CMK (cell line): ENCODE measurements at places on chromosomes 13 and 19.

- DNase-seq: no peak
Observed at GRCh38 chr13:89061821-89062220, 1390.7 kb downstream of the SLITRK5 start.

GRCh38 chr13:27233964-27234363, 17.4 kb upstream of the RPL21 start:
- no peak for DNase-seq

- no peak for DNase-seq
Observed at GRCh38 chr19:56083668-56084067, 37.4 kb downstream of the ZNF787 start.

DNA sequence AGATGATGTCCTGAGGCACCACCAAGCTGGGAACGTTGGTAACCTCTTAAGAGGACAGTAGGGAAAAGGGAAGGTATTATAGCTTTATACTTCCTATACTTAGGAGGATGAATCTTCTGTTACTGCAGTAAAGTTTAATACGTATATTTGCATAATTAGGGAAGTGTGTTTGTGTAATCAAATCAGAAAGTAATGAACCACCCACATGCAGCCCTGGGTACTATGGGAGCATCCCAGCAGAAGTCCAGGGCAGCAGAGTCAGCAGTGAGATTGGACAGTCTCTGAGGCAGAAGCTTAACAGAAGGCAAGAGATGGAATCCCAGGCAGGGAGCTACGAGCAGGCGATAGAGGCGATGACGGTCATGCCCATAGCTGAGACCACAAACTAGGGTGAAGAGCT, 12.5 kb downstream of the SAFB start:
- no peak for DNase-seq

DNA sequence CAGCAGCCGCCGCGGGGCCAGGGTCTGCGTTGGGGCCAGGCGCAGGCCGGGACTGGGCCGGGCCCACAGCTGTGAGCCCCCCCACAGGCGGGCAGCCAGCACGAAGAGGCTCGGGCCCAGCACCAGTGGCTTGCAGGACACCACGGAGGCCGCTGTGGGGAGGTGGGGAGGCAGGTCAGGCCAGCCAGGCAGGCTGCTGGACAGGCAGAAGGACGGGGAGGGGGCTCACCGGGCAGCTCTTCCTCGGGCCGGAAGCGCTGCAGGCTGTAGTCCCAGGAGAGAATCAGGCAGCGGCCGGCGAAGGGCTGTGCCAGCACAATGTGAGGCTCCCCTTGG, 8.3 kb downstream of the LGI4 start:
- no peak for DNase-seq

DNA sequence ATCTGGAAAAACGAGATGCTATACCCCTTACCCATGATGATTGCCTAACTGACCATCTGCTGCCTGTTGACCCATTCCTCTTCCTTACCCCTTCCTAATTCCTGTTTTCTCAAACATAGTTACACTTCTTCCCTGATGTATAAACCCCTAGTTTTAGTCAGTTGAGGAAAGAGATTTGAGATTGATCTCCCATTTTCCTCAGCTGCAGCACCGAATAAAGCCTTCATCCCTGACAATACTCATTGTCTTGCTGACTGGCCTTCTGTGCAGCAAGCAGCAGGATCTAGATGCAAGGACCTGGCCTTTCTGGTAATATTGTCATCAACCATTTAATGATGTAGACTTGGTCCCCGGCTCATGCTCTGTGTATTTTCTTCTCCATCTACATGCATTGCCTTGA, 999 bp upstream of the ZNF264 start:
- no peak for DNase-seq

DNA sequence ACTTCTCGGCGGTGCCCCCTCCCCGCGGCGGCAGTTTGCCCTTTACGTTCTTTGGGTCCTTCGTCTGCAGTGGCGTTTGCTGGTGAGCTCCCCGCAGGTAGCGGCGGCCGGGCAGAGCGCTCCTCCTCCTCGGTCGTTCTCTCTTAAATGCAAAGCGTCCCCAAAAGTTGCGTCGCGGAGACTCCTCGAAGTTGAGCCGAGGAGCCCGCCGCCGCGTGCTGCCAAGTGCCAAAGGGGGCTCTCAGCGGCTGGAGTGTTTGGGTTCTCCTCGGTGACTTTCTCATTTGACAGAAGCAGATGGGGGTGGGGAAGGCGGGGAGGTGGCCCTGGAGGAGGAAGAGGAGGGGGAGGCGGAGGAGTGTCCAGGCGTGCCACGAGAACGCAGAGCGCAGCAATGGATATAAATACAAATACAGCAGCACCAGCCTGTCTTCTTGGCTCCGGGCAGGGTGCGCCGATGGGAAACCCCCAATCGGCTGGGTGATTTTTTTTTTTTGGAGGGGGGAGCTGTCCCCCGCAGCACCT, at the start of gene SOX21:
Gene SOX21, minus strand, starts transcription at position 259 of the 525 bp plus-strand sequence. CDS start 496 bp downstream, outside the sequence.
- no peak for DNase-seq

DNA sequence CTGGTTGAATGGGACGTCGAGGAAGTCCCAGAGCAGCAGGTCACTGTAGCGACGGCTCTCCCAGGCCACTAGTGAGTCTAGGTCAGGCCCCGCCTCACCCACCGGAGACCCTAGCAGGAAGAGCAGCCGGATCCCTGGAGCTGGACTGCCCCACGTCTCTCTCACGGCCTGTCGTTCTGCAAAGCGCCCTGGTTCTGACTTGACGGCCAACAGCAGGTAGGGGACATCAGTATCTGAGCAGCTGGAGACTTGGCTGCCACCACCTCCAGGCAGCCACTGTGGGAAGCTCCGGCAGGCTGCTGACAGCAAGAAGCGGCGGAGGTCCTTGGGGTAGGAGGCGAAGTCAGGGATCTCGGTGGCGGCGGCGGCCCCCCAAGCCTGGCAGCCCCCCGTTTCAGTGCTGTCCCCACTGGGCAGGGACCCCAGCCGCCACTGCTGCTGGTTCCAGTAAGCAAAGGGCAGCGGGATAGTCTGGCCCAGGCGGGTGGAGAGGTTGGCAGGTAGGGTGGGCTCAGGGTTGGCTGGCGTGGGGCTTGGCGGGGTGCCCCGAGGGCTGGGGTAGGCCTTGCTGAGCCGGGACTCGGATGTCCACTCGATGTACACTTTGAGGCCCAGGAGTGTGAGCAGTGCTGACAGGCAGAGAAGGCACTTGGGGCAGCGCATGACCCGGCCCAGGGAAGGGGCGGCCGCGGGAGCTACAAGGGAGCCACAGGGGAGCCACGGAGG, 895 bp downstream of the B3GNT8 start:
- no peak for DNase-seq

DNA sequence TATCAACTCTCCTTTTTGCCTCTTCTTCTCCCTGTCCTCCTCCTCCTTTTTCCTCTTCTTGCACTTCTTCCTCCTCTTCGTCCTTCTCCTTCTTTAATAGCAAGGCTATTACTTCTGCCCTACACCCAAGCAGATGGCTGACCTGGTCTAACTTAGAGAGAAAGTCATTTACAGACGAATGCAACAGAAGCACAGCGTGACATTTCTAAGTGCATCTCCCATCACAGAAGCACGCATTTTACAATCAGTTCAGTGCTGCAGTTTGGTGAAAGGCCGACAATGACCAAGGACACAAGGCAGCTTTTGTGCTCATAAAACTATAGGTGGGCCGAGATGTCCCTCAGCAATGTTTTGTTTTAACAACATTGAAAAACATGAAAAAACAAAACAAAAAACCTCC, 231.5 kb downstream of the FGF14 start:
- DNase-seq: no peak

DNA sequence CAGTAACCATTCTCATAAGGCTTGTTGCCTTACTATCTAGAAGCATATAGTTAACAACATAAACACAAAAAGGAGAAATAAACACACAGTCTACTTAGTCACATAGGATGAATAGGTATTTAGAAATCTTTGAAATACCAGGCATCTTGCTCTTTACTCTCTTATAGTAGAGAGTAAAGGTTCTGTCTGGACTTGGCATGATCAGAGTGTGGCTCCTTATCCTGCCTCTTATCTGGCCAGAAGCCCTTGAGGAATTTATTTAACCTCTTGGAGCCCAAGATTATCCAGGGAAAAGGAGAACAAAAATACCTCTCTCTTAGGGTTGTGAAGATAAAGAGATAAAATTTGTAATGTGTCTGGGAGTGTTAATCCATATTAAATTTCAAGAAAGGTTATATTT, 100.2 kb upstream of the MBNL2 start:
- no peak for DNase-seq

DNA sequence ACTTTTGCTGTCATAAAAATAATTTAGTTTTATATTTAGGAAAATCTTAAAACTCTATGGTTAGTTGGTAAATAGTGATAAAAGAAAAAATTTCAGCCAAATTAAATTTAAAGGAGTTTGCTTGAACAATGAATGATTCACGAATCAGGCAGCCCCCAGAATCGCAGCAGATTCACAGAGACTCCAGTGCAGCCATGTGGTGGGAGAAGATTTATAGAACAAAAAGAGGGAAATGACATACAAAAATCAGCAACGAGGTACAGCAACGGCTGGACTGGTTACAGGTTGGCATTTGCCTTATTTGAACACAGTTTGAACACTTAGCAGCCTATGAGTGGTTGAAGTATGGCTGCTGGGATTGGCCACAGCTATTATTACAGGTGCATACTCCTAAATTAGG, 96.4 kb upstream of the MYCBP2 start:
- DNase-seq: no peak

DNA sequence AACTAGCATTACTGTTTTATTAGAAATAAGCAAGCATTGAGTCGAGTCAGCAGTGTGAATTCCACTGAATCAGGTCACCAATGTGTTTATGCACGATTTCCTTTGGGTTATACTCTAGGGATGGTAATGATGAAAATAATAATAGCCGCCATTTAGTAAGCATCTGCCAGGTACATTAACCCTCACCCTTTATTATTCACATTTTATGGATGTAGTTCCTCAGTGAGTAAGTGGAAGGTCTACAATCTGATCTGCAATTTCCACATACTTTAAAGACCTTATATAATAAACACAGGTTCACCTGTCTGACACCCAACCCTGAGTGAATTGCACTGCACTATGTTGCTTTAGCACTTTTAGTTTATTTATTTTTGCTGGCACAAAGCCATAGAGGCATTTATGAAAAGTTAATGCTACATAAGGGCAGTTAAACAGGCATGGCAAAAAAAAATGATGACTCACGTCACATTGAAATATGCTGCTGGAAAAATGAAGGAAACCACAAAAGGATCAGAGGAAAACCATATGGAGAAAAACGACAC, 122.4 kb downstream of the TRPC4 start:
- no peak for DNase-seq

DNA sequence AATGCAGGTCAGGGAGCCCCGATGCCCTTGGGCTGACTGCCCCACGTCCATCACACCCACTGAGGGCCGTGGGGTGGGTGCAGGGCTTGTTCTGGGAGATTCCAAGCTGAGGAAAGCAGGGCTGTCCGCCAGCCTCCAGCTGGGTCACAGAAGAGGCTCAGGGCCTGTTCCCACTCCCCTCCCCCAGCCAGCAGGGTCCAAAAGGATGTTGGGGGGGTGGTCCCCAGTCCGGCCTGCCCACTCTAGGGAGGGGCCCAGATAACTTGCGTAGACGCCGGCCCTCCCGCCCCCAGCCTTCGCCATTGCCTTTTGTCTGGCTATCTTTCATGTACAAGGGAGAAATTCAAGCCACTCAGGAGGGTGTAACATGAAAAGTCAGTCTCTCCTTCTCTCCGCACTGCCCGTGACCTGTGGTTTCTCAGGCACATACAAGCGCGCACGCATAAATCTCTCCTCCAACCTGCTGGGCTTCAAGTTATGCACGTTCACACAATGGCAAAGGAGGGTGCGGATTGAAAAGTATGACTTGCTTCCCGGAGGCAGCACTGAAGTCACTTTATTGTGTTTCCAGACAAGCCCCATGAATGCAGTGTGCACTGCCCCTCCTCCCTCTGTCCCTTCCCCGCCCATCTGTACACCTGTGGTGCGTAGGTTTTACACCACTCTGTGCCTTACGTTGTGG, 20.2 kb downstream of the CARM1 start:
- no peak for DNase-seq

DNA sequence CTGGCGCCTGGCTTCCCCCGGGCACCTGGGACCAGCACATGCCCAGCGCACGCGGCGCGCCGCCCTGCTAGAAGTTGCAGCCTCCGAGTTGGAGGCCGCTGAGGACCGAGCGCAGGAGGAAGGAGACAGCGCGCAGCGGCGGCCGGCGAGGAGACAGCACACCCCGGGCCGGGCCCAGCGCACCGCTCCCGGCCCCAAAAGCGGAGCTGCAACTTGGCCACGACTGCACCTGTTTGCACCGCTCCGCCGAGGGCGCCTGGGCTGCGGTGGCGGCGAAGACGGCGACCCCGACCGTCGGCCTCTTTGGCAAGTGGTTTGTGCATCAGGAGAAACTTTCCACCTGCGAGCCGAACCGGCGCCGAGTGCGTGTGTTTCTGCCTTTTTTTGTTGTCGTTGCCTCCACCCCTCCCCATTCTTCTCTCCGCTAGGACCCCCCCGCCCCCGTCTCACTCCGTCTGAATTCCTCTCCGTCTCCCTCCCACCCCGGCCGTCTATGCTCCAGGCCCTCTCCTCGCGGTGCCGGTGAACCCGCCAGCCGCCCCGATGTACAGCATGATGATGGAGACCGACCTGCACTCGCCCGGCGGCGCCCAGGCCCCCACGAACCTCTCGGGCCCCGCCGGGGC, at the start of gene SOX1:
Gene SOX1, plus strand, starts transcription at position 34 of the 626 bp plus-strand sequence. Its CDS starts 510 bp downstream, at position 544.
- no peak for DNase-seq

DNA sequence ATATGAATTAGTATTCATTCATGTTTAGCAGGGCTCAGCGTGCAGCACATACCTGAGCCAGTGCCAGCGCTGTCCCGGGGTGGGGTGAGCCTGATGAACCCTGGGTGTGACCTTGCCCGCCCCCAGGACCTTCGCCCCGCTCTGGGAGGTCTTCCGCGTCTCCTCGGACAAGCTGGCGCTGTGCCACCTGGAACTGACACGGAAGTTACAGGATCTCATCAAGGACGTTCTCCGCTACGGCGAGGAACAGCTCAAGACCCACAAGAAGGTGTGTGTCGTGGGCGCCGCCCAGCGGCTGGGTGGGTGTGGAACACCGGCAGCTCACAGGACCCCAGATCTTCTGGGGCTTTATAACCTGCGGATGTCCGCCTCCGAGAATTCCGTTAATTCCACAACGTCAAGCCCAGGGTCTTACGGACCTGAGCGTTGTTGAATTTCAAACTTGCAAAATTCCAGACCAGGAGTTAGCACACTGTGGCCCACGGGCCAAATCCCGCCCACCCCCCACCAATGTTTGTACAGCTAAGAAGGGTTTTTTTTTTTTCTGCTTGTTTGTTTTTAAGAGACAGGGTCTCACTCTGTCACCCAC, 15.4 kb downstream of the FCHO1 start:
- DNase-seq: peak; percentile 63

GRCh38 chr19:12751635-12752034, at the start of gene BEST2:
BEST2 (plus strand) TSS chr19:12751791; CDS start chr19:12752593, 802 bp downstream.
- no peak for DNase-seq

DNA sequence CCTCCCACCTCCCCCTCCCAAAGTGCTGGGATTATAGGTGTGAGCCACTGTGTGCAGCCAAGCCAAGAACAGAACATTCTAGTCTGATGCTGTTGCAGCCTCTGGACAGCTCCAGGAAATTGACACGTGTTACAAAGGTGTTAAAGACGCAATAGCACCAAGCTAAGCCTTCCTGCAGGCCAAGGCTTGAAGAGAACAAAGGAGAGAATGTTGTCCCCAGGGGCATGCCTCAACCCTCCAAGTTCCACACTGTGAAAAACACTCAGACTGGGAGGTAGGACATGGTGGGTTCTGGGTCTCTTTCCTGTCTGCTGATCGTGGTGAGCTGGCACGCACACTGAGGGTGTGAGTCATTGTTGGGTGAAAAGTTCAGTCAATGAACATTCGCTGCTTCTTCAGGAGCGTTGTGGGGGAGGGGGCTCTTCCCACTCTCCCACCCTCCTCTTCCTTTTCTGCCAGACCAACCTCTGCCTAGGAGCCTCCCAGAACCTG, 5.3 kb upstream of the PTPRS start:
- DNase-seq: no peak

- DNase-seq: no peak
Observed at GRCh38 chr13:111005364-111005763, 90.5 kb upstream of the ANKRD10 start.
